ENCODE measurements at places on chromosomes 16 and 17.

- DNase-seq = no peak
Observed at GRCh38 chr17:20935740-20936139, 107.1 kb downstream of the USP22 start.

DNA sequence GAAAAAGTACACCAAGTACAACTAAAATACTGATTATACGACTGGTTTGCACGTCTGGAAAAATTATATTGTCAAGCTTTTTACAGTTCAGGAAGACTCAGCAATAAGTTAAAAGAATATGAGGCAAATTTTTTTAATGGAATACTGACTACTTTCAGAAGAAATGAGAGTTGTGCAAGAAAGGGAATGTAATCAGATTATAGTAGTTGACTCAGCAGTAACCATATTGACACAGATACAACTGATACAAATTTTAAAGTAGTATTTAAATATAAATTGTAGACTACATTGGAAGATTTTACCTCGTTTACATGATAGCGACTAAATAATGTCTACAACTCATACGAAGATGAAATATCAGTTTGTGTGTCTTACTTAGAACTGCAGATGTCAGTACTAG lies 16.7 kb downstream of the ASGR2 start:
- no peak for DNase-seq

DNA sequence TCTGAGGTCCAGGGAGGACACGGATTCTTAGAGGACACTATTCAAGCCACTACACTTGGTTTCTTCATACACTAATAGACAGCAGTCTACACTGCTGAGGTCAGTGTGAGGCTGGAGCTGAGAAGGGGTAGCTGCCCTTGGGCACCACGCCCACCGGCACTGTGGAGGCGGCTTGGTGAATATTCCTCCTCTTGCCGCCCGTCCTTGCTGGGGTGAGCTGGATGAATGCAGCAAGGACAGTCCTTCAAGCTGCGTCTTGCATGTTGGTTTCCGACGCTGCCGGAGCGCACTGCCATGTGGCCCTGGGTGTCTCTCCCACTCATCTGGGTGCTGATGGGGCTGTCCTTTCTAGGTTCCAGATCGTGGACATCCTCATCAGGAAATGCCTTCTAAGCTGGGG lies 2.6 kb downstream of the ZNF205 start:
- no peak for DNase-seq

GRCh38 chr16:61323456-61323855 lies 712.8 kb downstream of the CDH8 start:
- no peak for DNase-seq

DNA sequence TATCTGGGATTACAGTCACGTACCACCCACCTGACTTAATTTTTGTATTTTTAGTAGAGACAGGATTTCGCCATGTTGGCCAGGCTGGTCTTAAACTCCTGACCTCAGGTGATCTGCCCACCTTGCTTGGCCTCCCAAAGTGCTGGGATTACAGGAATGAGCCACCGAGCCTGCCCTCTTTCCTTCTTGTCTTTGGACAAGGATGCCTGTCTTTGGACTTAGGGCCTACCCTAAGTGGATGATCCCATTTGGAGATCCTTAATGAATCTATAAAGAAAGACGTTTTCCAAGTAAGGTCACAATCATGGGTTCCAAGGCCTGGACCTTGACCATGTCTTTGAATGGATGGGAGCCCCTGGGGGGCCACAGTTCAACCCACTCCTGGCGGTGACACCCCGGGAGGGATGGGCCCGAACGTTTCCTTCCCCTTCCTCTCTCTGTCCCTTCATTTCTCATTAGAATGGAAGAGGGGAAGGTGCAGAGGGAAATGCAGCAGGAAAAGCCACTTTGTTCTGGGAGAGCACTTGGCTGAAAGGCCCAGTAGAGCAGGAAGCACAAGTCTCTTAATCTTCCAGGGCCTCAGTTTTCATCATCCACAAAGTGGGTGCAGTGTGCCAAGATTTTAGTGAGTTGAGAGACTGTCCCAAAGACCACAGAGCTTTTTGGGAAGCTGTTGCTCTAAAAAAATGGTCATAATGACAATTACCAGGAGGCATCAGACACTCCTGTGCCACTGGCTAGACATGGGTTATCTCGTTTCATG lies 353.3 kb downstream of the SEC14L1 start:
- DNase-seq = no peak

- DNase-seq = no peak
Observed at GRCh38 chr17:80907281-80907680, 84.4 kb upstream of the CHMP6 start.

DNA sequence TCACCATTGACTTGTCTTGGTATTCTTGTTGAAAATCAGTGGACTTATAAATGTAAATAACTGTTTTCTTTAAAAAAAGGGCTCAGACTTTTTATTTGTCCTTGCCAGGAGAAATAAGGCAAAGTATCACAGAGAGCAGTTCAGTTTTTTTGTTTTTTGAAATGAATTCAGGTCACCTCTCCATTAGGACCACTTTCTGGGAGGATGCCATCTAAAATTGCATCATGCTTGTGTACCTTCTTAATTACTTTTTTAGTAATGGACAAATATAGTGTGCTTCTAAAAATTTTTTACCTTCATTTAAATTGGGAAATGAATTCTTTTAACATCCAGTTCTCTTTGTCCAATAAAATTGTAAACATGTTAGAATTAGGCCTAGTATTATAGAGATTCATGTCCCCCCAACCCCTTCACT lies 210.0 kb downstream of the BCAS3 start:
- DNase-seq = no peak

DNA sequence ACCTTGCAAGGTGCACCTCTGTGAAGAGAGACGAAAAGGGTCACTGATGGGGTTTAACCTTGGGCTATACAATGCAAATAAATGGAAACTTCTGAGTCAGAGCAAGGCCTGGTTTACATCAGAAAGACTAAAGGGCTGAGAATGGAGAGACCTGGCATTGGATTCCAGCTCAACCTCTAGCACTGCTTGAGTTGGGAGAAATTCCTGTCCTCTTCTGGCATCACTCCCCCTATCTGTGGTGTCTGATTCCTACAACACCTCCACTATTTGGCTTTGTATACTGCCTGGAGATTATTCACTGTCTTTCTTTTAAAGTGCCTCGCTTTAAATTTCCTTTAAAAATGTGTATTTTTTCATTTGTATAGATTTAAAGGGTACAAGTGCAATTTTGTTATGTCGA lies 68.8 kb downstream of the GPR139 start:
- no peak for DNase-seq

DNA sequence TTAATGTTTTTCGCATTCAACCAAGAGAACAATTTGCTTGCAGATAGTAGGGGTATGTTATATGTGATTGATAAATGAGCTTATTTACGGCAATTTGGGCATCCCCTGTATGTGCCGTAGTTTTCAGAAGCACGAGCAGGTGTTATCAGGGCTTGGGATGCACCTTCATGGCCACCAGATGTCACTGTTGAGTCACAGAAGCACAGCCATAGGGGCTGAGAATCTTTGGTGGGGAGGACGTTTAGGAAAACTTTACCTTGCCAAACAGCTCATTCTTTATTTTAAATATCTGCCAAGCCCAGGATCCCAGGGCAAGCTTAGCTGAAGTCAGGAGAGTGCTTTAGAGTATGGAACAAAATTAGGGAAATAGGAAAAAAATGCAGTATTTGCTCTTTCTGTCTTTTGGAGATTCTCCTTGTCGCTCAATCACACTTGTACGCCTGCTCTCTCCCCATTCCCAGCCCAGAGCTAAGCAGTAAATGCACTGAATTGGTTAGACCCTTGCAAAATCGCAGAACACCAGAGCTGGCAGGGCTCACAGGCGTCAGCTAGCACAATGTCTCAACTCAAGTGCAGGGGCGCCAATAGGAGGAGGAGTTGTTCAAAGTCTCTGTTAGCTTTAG lies 93.6 kb upstream of the MPHOSPH6 start:
- peak; percentile 40 for DNase-seq

DNA sequence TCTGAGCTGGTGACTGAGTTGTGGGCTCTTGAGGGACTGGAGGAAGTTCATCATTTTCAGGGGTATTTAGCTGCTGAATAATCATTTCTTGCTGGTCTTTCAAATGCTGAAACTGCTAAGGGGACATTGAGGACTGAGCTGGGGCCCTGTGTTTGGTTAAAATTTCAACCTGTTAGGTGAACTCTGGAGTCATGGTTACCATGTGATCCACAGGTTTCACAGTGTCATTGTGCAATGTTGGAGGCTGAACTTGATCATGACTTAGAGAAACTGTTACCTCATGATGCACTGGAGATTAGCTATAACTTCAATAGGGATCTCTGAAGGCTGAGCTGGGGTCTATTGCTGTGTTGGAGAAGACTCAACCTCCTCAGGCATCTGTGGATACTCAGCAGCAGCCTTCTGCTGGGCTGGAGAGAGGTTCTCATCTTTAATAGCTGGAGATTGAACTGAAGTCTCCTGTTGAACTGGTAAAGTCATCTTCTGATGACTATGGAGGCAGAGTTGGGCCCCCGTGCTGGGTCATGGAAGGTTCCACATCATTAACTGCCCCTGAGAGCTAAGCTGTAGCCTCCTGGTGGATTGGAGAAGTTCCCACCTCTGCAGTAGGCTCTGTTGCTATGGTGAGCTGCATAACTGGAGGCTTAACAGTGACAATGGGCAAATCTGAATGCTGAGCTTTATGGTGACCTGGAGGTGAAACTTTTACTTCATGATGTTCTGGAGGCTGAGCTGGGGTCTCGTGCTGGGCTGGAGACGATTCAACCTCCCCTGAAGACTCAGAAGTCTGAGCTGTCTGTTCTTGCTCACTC lies 15.2 kb downstream of the RDM1 start:
- DNase-seq = no peak

- DNase-seq = no peak
Observed at GRCh38 chr16:74922150-74923138, 62.5 kb downstream of the WDR59 start.

DNA sequence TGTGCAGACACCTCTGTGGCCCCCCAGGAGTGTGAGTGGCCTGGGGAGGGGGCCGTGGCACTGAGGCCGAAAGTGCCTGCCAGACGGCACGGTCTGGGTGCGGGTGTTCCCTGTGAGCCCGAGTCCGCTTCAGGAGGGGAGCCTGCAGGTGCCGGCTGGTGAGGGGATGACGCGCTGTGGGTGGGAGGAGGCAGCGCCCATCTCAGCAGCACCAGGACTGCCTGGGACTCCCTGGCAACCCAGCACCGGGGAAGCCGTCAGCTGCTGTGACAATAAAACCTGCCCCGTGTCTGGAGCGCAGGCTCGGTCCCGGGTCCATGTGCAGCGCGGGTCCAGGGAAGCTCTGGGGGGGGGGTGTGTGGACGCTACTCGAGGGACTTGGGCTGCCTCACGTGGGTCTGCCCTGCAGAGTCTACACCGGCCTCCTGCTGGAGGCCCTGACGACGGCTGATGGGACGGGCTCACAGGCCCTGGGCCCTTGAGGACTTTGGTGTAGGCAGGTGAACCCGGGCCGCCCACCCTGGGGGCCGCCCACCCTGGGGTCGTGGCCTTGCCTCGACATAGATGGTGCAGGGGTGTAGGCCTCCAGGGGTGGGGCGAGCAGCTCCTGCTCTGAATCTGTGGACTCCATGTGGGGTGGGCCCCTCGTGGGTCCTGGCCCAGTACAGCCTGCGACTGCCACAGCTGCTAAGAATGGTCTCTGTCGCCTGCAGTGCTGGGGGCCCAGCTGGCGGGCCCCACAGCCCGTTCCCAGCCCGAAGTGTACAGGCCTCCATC lies 5.9 kb upstream of the RAB40C start:
- no peak for DNase-seq

GRCh38 chr17:80845863-80846671 lies 145.6 kb upstream of the CHMP6 start:
- DNase-seq = no peak

DNA sequence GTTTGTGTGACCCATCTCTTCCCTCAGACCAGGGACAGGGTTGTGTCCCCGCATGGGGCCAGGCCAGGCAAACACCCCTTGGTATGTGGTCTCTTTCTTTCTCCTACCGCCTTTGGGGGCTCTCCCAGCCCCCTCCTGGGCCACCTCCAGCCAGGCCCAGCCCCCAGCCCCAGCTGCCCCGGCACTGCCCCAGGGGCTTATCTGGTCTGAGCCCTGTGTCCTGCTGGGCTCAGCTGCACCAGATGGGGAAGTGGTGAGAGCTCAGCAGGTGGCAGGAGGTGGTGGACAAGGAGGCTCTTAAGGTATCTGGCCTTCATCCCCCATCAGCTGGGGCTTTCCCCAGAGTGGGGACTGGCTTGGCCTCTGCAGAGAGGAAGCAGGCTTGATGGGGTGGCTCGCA lies 8.7 kb downstream of the ADAM11 start:
- no peak for DNase-seq

GRCh38 chr17:57338257-57338914 lies 82.1 kb downstream of the MSI2 start:
- no peak for DNase-seq

DNA sequence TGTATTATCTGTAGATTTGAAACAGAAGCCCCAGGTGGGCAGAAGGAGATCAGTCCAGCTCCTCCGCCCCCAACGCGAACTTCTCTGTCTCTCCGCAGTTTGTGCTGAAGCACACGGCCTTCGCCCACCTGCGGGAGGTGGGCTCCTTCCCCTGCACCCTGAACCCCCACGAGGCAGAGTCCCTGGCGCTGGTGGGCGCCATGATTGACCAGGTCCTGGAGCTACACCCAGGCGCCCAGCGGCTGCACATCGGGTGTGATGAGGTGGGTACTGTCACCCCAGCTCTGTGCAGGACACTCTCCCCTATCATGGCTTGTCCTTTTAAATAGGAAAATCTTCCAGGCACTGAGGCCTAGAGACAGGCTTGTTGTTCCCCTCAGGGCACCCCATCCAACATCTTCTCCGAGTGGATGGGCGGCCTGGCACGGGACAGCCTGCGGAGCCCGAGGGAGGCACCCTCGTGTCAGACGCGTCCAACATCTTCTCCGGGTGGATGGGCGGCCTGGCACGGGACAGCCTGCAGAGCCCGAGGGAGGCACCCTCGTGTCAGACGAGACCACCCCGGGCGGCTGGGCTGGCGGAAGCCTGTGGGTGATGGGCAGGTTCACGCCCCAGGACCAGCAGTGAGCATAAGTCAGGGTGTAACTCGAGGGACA lies 15.3 kb upstream of the OGFOD3 start:
- DNase-seq = no peak

DNA sequence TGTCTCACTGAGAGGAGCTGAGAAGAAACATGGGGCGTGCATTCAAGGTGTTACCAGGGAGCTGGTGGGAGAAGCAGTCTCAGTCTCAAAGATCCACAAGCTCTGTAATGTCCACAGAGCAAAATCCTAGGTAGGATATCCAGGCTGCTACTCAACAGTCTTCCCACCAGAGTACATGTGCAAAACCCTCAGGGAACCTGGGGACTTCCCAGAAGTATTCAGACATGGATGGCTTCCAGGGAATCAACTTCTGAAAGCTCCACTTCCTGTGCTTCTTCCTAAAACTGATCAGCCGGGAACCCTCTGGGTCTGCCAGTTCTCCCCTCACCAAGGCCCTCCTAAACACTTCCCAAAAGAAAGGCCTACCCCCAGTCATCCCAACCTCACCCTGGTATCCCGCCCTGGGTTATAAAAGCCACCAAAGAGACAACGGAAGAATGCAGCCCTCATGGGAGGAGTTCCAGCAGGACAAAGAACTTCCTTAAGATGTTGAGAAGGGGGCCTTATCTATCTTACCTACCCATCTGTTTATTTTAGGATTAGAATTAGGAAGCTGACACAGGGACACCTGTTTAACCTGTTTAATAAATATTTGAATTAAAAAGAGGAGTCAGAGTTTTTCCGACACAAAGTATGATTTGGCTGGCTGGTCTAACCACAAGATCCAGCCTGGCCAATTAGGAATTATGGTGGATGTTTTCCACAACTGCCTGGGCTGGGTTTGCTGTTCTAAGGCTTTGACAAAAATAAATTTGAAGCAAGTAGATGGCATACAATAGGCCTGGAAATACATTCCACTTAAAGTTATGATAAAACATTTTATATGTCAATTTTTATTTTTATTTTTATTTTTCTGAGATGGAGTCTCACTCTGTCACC lies 37.0 kb downstream of the CUEDC1 start:
- DNase-seq = no peak

- peak; percentile 72 for DNase-seq
Observed at GRCh38 chr17:16991349-16992009, 19.6 kb upstream of the TNFRSF13B start.

Measured in effector CD4-positive, alpha-beta T cell (primary cell).